ENCODE measurements at places on chromosomes 4 and X.

- DNase-seq = no peak
These were observed 42.2 kb downstream of the PARM1 start for GRCh38 chr4:74975082-74975481.

GRCh38 chrX:122641826-122642225, 542.3 kb upstream of the GRIA3 start:
- no peak for DNase-seq

- no peak for DNase-seq
These were observed 5.2 kb downstream of the CDK16 start for GRCh38 chrX:47223476-47224250.

DNA sequence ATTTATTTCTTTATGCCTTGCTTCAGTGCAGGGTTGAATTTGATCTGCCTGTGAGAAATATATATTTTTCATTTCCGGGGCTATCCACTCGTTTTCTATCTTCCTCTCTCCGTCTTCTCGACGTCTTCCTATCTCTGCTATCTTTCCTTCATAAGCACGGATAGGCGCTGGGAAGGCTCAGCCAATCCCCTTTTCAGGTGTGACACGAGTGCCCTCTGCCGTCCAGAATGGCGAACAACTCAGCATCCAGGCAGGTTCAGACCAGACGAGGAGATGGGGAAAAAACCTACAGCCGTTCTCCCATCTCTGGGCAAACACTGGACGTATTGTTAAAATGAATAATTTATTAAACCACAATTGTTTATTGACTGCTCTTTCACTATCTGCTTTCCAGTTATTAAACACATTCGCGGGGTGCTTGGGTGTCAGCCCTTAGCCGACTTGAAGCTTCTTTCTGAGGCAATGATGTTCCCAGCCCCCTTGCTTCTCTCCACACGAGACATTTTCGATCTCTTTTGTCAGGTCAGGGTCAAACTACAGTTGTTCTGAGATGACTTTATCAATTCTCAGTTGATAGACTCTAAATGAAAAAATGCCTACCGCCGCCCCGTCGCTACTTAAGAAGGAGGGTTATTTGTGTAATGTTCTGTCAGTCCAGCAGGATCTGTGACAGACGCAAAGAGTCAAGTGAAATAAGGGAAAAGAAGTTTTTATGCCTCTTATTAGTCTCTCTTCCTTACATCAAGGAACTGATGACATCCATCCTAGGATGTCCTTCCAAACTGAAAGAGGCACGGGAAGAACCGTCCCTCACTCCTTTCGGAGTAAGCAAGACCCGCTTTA, 96.3 kb upstream of the NOCT start:
- peak; percentile 70 for DNase-seq

GRCh38 chr4:139905489-139905888, 239.9 kb downstream of the MGST2 start:
- no peak for DNase-seq

GRCh38 chrX:46954716-46955115, 42.5 kb downstream of the JADE3 start:
- no peak for DNase-seq

GRCh38 chr4:177283167-177283566, 26.5 kb upstream of the NEIL3 start:
- DNase-seq = no peak

GRCh38 chr4:186952709-186953108, 229.1 kb upstream of the FAT1 start:
- no peak for DNase-seq

- DNase-seq = no peak
These were observed 131.3 kb downstream of the NSUN7 start for GRCh38 chr4:40881096-40881495.

DNA sequence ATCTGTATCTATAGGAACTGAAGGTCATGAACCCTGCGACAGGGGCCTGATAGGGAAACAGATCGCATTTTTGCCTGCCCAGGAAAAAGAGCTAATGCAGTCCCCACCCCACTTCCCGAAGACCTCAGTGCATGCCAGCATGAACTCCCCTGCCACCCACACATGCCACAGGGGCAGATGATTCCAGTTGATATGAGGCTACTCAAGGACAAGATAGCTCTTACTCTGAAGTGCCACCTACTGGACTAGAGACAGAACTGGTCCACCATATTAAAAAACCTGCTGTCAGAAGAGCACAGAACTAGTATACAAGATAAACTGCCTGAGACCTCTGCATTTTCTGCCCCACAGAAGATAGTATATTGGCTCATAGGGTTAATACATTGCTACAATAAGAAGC, 68.0 kb downstream of the YIPF7 start:
- no peak for DNase-seq

DNA sequence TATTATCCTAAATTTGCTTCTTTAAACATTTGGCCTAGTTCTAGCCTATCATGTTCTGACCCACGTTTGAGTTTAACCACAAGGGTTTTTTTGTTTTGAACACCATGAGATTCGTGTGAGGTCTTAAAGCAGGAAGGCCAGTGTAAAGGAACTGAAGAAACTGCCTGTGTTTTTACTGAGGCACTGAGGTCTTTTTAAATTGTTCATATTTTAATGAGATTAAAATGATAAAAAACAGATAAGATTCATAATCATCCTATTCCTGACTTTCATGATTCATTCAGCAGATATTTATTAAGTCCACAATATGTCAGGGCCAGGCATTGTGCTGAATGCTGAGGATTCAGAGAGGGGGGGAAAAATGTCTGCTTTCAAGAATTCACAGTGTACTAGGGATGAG, 3.2 kb downstream of the RPS6KA3 start:
- DNase-seq = no peak

DNA sequence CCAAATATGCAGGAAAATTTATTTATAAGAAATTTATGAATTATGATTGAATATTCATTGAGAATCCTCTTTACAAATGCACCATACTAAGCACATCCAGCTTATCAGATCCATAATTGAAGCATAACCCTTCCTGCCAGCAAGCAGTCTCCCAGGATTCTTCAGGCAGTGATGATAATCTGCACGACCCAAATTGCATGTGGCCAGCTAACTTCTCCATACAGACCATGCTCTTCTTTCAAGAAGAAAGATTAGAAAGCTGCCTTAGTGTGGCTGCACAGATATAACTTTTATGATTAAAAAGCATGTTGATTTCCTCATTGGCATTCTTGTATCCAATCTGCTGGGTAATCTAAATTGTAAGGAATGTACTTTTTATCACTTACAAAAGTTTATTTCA, 3.3 kb upstream of the CBR4 start:
- no peak for DNase-seq

All from liver (tissue), 10 donors.